Endothelial cell (in vitro differentiated cells): ENCODE measurements at places on chromosomes 7 and 10.

- no peak for DNase-seq
Measured at GRCh38 chr10:80555415-80555814, 17.7 kb downstream of the SH2D4B start.

- no peak for DNase-seq
Measured at GRCh38 chr10:27344568-27345454, 104.2 kb upstream of the ACBD5 start.

DNA sequence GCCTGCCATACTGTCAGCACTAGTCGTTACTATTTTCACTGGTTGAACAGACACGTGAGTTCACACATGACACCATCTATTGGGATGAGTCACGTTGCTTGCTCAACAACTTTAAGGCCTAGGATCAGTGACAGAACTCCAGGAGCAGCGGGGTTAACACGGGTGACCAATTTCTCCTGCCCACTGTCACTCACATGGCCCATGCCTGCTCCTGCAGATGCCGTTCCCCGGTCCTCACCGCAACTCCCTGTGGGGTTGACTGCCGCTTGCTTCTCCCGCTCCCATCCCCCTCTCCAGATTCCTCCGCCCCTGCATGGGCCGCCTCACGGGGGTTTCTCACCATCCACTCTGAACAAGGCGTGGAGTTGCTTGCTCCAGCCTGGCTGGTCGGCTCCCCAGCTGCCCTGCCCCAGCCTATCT lies 128.2 kb downstream of the TAX1BP1 start:
- DNase-seq = no peak

DNA sequence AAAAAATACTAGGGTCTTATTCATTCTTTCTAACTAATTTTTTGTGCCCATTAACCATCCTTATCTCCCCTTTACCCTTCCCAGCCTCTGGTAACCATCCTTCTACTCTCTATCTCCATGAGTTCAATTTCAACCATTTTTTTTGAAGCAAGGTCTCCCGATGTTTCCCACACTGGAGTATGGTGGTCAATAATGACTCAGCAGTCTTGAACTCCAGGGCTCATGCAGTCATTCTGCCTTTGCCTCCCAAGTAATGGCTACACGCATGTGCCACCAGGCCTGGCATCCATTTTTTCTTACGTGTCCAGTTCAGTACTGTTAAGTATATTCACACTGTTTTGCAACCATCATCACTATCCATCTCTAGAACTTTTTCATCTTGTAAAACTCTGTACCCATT lies 60.4 kb downstream of the CYTH3 start:
- DNase-seq = no peak

- no peak for DNase-seq
Measured at GRCh38 chr7:20577441-20578071, 37.9 kb upstream of the ABCB5 start.

DNA sequence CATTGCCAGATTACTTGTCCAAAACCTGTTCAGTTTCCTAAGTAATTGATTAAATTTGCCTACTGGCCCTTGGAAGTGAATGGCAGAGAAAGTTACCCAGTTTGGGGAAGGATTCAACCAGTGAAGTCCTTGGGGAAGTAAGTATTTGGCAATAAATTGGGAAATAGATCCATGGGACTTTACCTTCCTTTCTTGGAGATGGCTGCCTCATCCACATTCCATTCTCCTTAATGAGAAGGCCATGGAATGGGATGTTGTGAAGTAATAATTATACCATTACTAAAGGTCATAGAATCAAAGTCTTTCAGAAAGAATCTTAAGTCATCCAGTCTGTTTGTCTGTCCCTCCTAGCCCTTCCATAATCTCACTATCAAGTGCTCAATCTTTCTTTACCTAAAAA lies 4.5 kb upstream of the COPG2 start:
- no peak for DNase-seq

- no peak for DNase-seq
Measured at GRCh38 chr10:69232736-69233480, 12.8 kb downstream of the HKDC1 start.

- DNase-seq = no peak
Measured at GRCh38 chr10:125093974-125094705, 66.2 kb downstream of the CTBP2 start.

DNA sequence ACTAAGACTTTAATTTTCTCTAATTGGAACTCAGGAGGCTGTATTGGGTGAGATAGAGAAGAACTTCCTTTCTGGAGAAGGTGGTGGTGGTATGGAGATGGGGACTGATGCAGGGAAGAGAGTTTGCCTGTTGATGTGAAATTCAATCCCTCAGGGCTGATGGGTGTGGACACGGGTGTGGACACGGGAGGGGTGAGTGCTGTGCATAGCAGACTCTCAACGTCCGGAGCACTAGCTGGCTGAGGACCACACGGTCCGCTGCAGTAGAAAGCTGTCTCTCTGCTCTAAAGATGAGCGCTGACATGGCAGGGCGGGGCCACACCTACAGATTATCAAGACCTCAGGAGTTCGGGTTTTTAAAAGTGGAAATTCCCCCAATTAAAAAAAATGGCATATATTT lies 148.5 kb upstream of the PITRM1 start:
- DNase-seq = no peak

DNA sequence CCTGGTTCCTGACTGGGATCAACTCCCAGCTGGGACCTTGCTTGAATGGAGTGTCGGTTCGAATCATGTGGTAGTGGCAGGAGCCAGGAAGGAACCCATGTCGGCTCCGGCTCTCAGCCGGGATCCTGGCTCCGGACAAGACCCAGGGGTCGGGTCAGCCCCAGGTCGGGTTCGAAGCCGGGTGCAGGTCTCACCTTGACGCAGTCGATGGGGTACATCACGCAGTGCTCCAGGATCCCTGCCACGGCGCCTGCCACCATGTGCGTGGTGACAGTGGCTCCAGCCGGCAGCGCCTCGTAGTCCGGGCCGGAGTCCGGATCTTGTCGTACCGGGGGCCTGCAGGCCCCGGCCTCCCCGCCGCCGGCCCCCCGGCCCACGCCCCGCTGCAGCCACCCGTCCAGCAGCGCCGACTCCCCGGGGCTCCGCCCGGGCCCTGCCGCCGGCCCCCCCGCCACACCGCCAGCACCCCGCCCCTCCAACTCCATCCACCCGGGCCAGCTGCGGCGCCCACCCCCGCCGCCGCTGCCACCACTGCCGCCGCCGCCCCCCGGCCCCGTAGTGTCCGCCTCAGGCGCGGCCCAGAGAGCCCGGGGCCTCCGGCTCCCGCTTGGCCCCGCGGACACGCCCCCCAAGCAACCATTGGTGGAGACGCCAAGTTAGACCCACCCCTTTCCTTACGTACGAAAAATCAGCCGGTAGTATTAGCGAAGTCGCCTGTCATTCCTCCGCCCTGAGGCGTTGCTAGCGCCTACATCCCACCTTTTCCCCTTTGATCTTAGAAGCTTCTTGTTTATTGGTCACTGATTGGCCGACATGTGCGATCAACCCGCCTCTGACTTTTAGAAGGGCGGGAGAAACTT lies at the start of gene SLC25A28:
SLC25A28 (minus strand) TSS at position 589 of the 860 bp plus-strand sequence; CDS start at position 485, 104 bp downstream.
- peak; percentile 89 for DNase-seq

DNA sequence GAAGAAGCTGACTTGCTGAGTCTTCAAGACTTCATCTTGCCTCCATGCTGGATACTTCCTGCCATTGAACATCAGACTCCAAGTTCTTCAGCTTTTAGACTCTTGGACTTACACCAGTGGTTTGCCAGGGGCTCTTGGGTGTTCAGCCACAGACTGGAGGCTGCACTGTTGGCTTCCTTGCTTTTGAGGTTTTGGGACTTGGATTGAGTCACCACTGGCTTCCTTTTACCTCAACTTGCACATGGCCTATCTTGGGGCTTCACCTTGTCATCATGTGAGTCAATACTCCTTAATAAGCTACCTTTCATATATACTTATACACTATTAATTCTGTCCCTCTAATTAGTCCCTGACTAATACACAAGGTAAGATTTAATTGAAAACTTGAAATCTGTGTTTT lies 361.7 kb upstream of the SEMA3C start:
- no peak for DNase-seq

GRCh38 chr7:32169228-32169627 lies 99.0 kb upstream of the PDE1C start:
- DNase-seq = no peak

DNA sequence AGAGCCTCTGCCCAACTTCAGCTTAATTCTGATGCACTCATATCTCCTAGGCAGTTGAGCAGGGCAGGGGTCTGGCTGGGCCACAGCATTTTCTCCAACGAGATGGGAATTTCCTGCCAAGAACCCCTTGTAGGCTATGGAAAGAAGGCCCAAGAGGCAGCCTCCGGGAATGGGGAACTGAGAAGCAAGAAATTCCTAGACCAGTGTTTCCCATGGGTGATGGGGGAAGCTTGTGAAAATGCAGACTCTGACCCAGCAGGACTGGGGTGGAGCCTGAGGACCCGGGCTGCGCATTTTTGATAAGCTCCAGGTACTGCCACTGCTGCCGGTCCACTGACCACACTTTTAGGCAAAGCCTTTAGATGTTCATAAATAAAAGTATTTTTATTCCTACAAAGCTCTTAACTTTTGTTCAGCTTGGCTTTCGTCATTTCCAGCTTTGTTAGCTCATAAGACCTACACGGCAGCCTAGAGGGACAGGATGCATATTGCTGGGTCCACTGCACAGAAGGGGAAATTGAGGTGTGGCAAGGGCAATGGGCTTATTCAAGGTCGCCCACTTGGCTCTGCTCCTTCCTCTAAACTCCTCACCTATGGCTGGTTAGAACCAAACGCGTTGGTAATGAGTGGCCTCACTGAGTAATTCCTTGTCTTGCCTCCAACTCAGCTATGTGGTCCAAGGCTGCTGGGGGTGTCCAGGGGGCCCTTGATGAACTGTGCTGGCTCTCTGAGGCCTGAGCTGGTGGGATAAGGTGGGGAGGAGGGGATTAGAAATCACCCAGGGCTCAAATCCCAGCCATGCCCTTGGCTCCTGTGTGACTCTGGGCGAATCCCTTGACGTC lies 29.5 kb downstream of the ZCCHC24 start:
- DNase-seq = no peak

GRCh38 chr7:101911800-101912715 lies 94.6 kb downstream of the CUX1 start:
- no peak for DNase-seq

DNA sequence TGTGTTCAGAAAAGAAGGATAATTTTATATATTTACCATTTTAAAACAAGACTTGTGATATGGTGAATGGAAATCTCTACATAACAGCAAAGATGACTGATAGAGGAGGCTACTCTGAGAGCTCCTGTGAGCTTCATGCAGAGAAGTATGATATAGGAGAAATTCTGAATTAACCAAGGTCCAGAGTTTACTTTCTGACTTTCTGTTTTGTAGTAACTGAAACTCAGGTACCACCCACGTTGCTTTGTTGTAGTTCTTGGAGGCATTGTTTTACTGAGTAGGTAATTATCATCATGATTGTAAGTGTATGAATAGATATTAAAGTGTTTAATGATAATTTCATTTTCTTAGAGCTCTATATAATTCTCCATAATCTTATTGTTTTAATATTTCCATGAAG lies 18.0 kb upstream of the SFR1 start:
- no peak for DNase-seq

GRCh38 chr10:114998993-114999392 lies 61.0 kb downstream of the TRUB1 start:
- DNase-seq = no peak

DNA sequence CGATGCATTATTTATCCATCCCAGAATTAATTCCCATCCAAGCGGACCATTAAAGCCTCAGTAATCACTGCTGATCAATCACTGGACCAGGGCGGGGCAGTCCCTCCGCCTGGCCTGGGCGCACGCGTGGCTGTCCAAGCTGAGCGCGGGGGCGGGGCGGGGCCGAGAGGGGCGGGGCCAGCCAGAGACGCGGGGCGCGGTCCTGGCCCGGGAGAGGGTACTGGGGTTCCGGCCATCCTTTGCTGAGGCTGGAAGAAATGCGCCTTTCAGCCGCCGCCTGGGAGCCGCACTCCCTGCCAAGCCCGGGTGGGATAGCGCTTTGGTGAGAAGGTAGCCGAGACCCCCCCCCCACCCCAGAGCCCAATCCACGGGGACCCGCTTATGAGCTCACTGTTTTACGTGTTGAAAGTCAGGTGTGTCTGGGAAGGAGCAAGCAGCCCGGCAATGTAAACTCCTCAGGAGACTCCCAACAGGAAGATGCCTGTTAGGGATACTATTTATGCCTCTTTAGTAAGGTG lies at the start of gene ARHGAP22:
ARHGAP22 (minus strand) TSS at position 83 of the 518 bp plus-strand sequence. CDS start 277 bp downstream, outside the sequence.
- peak; percentile 26 for DNase-seq

- DNase-seq = no peak
Measured at GRCh38 chr10:6465437-6465836, 114.6 kb downstream of the PRKCQ start.

DNA sequence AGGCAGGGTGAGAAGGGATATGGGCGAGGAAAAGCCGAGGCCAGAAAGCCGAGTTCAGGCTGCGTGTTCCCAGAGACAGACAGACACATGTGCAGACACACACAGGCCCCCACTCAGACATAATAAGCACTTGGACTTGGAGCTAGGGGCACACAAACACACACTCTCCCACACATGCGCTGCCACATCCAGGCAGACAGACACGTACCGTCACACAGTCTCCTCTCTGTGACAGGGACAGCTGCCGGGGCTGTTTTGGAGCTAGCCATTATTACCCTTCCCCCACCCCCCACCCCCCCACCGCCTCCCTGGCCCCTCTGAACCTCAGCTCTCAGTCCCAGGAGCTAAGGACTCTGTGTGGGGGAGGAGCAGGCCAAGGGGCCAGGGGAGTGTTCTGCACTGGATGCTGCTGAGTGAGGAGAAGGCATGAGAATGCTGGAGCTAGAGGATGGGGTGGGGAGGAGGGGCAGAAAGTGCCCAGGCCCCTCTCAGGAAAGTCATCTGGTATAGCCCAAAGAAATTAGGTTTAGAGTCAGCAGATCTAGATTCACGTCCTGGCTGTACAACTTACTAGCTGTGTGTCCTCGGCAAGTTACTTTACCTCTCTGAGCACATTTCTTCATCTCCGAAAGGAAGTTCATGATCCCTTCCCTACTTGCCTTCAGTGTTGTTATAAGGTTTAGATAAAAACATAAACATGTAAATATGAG lies 6.3 kb downstream of the PITX3 start:
- DNase-seq = no peak

DNA sequence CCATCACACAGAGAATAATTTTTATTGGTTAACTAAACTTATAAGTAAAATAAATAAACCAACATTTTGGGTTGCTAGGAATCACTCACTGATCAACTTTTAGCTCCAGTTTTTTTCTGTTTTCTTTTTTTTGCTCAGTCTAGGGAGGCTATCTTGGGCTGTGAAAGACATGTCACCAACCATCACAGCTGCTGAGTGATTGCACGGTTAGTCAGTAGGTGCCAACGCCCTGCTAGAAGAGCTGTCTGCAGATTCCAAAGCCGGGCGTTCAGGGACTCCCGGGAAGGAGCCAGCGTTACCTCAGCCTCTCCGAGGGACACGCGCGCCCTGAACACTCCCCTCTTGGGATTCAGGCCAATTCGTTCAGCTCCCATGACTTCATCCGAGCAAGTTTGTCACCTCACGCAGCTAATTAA lies 604 bp upstream of the STAM start:
- no peak for DNase-seq

GRCh38 chr7:47743965-47744591 lies 162.2 kb upstream of the TNS3 start:
- no peak for DNase-seq

DNA sequence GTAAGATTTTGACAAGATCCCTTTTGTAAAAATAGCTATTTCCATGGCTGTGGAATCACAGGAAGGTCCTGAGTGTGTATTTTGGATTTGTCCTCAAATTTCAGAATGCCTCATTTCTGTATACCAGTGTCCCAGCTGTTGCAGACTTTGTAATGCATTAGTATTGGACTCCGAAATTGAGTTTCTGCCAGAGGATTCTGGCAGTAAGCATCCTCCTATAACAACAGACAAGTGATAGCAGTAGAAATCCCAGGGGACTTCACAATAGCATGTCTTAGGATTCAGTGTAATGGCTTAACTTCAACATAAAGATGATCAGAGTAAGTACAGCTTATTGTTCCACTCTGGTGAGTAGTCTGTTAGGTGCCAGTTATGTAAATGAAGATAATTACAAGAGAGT lies 104.6 kb downstream of the FOXP2 start:
- DNase-seq = no peak
